ENCODE measurements at places on chromosomes 5 and 9.

DNA sequence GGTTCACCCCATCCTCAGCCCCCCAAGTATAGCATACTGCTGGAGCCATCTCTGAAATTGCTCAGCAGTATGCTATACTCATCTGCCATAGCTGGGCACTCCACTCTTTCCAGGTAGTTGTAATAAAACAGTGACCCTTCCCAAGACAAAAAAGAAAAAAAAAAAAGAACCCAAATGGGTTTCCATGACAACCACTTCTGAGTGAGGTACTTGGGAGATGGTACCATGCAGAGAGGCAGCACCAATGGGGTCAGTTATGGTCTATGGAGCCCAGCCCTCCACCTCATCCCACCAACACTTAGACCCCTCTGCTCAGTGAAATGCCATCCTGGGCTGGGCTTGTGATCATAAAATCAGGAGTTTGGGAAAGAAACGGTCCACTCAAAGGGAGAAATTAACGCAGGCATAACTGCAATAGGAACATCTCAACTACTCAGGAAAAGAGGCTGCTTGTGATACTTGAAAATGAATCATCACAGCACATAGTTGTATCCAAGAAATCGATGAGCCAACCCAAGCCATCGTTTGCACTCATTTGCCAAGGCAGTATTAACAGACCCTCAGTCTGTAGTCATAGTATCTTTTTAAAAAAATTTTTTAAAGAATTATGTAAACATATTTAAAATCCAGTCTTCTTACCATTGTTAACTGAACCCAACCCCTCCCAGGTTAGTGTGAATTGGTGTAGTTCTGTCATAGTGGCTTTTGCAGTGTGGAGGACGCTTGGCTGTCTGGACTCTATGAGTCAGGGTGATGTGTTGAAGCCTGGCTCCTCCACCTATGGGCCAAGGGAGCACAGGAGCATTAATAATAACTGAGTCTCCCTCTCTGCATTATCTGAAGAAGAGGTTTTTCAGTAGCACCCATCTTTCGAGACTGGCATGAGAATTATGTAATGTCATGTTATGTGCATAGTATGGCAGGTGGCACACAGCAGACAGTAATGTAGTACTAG is 402.7 kb downstream of the SPOCK1 start:
- DNase-seq: peak; percentile 38

DNA sequence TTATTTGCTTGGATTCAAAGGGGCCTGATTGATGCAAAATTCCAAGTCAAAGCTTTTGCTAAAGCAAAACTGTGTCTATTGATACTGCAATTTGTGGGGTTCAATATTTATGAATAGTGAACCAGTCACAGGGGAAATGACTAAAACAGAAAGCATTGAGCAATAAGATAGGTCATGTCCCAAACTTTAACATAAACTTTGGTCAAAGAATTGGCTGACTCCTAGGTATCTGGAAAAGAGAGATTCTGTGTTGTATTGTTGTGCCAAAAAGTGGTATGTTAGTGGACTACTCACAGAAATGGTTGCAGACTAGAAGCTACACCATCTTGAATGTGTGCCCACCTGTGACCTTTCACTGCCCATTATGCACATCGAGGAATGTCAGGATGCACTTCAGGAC is 585.5 kb upstream of the RGMB start:
- no peak for DNase-seq

DNA sequence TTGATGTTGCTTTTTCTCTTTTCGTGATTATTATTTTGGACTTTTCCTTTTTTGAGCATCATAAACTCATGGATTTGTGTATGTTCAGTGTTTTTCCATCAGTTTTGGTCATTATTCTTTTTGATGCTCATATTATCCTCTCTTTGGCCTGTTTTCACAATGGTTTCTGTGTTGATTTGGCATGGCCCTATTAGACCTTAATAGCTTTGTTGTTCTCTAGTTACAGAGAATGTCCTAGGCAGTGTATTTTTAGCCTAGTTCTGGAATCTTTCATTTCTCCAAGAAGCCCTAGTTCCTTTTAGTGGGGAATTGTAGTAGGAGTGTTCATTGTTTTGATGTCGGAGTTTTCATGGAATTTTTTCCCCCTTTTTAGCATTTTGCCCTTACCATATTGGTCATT is 41.3 kb upstream of the ROPN1L start:
- no peak for DNase-seq

DNA sequence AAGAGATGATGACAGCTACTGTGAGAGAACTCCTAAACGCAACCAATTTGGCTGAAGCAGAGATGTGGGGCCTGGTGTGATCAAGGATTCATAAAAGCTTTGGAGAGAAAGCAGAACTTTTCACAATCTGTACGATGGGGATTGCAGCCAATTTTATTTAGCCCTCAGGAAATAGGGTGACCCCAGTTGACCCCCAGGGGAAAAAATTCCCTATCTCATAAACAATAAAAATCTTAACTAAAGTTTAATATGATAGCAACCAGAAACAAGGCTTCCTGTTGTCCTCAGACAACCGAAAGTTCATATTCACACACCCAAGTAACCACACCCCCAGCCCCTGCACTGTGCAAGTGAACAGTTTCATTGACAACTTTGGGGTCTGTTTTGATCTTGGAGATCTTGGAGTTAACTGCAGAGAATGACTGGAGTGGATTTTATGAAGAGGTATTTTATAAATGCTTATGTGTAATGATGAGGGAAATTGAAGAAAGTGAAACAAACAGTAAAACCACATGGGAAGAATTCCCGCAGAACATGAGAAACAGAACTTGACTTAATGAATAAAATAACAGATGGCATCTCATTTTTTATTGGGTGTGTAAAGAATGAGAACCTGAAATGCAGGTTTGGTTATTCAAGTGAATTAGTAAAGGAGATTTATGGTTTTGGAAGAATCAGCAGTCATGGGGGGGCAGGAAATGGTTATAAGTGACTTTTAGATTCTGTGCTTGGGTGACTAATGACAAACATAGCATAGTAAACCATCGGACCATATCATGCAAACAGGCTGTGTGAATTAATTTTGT is 94.5 kb downstream of the PDE4D start:
- DNase-seq: peak; percentile 61

DNA sequence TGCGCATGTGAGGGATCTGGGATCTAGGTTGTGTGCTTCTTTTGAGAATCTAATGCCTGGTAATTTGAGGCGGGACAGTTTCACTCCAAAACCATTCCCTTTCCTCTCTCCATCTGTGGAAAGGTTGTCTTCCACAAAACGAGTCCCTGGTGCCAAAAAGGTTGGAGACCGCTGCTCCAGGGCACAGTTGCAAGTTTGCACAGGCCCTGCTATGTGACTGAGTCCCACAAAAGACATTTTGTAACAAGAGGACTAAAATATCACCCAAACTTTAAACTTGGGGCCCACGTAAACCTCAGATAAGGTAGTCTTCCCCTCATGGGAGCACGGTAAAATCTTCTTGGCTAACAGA is 5.8 kb upstream of the ZNF367 start:
- DNase-seq: no peak

GRCh38 chr9:90891308-90892040 is 89.9 kb downstream of the SYK start:
- no peak for DNase-seq

Data from EH (cell line).